ENCODE measurements at places on chromosomes 2 and 18.

- no peak for DNase-seq
These were observed 71.2 kb downstream of the HPCAL1 start for GRCh38 chr2:10373931-10374330.

DNA sequence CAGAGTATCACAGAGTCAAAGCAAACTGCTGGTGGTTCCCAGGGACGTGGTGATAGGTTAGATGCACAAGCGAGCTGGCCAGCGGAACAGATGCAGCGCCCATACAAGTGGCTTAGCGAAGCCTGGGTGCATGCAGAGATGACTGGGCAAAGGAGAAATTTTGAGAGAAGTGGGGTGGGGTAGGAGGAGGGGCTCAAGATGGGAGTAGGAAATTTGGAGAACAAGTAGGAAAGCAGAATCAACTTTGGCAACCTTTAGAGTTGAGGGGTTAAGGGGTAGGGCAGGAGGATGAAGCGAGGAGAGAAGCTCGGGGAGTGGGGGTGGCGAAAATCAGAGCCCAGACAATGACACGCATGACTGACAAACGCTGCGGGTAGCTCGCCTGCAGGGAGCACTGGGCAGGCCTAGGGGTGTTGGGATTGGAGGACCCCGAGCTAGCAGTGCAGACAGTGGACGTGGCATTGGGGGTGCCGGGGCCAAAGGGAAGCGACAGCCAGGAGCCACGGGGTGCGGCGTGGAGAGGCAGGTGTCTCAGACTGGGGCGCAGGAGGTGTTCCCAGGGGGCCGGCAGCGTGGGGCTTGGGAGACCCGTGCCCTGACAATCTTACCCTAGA lies 431 bp downstream of the FAM98A start:
- peak; percentile 62 for DNase-seq

DNA sequence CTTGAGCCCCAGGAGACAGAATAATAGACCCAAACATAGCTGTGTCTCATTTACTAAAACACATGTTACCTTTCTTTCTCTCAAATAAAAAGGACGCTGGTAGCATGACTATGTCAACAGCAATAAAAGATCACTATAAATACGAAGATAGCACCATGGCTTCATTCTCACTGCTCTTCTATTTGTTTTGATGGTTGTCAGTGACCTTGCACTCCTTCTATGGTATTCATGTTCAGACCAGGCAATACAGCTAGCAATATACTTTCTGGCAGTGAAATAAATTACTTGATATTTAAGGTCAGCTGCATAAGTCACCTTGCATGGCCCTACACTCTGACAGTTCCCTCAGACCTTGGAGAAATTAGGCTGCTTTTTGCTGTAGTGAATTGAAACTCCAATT lies 263.2 kb upstream of the CDH7 start:
- DNase-seq, result no peak

- DNase-seq, result no peak
These were observed 4.7 kb downstream of the SNORC start for GRCh38 chr2:232874677-232875223.

GRCh38 chr2:25539136-25539535 lies 134.2 kb downstream of the DTNB start:
- DNase-seq, result no peak

DNA sequence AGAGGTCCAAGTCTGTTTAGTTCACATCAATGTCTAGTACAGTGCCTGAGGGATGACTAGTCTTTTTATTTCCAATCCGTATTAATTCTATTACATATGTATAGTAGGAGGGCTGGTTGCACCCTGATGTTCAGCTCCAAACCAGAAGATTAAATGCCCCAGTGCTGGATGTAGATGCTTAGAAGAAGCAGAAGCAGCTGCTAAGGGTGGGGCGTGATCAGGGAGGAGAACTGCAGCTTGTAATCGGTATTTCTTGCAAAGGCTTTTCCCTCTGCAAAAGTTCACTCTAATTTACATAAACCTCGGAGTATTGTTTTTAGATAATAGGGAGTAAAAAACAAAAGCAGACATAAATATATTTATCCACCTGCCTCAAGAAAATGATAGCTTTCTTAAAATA lies 145.3 kb upstream of the ITGA4 start:
- DNase-seq, result no peak

DNA sequence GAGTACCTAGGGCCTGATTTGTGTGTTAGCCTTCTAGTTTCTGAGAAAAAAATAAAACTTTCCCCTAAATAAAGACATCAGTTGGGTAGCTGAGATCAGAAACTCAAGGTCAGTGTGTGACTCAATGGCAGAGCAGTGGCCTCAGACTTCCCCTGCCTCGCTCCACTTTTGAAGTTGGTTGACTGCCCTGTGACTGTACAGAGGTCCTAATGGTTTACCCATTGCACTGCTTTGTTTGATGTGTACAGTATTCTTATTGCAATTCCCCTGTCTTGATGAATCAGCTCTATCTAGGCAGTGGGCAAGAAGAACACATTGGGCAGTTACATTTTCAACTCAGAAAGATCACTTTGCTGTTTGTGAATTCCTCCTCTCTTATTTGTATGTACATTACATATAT lies 315.7 kb downstream of the KCNS3 start:
- DNase-seq, result no peak

GRCh38 chr2:201730651-201731285 lies 32.3 kb upstream of the MPP4 start:
- DNase-seq, result no peak

- DNase-seq, result no peak
These were observed 1.5 kb downstream of the RNF152 start for GRCh38 chr18:61891271-61891670.

GRCh38 chr2:126627643-126628042 lies 28.3 kb upstream of the GYPC start:
- no peak for DNase-seq

DNA sequence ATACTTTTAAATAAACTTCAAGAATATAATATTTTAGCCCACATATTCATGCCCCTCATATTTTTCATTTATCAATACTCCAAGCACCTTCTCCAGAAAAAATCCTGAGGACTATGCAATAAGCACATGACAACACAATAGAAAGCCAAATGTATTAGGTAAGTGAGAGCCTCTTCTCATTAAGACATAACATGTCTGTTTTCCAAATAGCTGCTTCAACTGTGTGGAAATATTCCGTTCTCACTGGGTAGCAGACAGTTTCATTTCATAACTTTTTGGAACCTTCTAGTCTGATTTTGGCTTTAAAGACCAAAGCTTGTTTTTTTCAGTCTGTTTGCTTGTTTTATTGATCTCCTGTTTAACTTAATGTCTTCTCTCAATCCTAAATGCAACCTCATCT lies 137.8 kb downstream of the PIK3C3 start:
- DNase-seq, result no peak

Measured in EL (cell line).